NB4 (cell line): ENCODE measurements at places on chromosomes 3 and 15.

DNA sequence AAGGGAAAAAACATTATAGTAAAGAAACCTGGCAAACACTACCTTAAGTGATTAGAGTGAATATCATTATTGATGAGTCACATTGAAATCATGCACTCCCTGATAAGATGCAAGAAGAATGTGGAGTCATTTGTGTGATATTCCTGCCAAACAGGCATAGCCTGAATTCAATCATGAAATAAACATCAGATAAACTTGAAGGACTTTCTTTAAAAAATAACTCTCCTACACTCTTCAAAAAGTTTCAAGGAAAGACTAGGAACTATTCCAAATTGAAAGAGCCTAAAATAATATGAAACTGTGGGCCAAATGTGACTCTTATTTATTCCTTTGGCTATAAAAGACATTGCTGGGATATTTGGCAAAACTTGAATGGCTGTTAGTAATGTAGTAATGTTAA, 625.7 kb upstream of the LMCD1 start:
- DNase-seq = no peak

DNA sequence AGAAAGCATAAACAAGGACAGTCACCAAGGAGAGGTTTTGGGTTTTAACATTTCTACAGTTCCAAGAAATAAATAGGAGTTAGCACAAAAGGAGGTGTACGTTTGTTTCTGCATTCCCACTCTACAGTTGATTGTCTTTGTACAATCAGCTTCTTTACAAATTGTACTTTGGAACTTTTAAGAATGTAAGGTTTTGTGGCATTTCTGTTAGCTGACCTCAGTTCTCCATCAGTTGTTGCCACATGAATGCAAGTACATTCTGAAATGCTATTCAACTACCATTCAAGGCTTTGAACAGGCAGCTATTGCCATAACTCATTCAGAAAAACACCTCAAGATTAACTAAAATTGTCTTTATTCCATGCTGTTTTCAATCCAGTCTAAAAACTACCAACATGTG, 253.2 kb upstream of the UBE2E1 start:
- no peak for DNase-seq

GRCh38 chr3:3743754-3744153, 55.5 kb upstream of the LRRN1 start:
- DNase-seq = no peak

GRCh38 chr3:11641683-11642430, 1.9 kb downstream of the VGLL4 start:
- peak; percentile 56 for DNase-seq

DNA sequence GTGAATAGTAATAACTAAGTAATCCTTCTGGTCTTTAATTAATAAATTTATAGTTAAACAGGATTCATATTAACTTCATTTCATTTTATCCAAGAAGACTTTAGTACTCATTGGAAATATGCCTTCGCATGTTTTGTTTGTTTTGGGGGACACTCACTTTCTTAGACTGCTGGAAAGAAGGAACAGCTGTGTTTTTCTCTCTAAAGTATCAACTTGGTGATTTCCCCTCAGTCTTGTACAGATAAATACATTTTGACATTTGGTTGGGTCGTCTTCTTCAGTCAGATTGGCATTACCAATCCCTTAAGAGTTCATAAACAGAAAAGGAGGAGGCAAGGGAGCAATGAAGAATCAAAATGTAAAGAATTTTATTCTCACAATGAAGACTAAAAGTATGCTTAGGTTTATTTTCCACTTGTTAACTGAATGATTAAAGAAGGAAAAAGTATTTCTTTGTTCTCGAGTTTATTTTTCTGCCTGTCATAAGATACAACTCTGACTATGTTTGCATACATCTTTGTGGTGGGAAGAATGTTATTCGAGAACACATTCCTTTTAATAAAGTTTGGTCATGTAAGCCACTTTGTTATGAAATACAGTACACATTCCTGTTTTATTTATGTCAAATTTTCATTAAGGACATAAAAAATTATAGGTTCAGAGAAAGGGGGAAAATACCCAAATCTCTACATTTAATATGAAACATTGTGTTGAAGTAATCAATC, 140.2 kb downstream of the GMNC start:
- DNase-seq = no peak

DNA sequence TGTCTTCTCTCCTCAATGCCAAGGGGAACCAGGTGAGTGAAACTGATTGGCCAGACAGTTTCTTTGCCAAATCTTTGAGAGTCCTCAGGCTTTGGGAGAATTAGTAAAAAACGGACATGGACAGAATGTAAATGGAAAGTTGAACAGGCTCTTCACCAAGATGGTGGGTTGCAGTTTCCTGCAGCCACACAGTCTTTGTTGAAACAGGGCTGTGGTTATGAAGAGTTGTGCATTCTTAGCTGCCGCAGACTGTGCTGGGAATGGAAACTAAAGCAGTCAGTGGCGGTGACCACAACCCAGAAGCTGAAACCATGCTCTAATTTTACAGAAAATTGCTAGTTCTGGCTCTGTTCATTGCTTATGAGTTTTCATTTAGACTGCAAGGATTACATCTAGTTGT, 42.1 kb upstream of the TASOR start:
- no peak for DNase-seq

GRCh38 chr15:70812827-70813364, 41.1 kb downstream of the LARP6 start:
- no peak for DNase-seq

- DNase-seq = no peak
Observed at GRCh38 chr3:88589138-88589537, 439.4 kb downstream of the C3orf38 start.

GRCh38 chr15:100895721-100896120, 16.1 kb downstream of the ALDH1A3 start:
- no peak for DNase-seq

DNA sequence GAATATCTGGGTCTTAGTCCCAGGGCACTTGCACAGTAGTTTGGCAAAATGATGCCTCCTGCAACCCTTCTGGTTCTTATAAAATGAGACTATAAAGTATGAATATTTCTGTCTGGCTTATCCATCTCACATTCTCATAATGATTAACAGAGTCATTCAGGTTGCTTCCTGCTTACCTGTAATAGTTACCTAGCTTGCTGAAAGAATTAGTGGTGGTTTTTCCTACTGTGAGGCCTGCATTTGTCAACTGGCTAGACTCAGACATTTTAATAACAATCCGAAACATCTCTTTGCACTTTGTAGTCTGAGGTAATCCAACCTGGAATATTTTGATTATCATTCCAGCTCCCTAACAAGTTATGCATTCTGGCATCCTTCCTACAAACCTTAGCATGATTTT, 75.6 kb upstream of the POU1F1 start:
- DNase-seq = no peak

DNA sequence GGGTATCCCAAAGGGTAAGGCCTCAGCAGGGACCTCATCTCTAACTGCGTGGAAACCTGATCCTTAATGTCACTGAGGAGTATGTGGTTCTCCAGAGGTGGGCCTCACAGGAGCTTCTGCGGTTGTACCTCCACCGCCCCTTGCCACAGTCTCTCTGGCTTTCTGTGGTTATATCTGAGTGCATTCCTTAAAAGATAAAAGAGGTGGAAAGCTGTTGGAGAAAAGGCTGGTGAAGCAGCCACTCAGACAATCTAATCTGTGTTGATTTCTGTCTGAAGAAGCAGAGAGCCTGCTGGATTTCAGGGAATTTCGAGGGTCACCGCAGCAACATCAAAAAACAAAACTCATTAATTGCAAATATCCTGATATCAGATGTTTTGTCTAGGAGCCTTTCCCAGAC, 51.4 kb downstream of the SEMA6D start:
- no peak for DNase-seq

- DNase-seq = no peak
Observed at GRCh38 chr15:70035051-70035718, 62.5 kb downstream of the TLE3 start.

DNA sequence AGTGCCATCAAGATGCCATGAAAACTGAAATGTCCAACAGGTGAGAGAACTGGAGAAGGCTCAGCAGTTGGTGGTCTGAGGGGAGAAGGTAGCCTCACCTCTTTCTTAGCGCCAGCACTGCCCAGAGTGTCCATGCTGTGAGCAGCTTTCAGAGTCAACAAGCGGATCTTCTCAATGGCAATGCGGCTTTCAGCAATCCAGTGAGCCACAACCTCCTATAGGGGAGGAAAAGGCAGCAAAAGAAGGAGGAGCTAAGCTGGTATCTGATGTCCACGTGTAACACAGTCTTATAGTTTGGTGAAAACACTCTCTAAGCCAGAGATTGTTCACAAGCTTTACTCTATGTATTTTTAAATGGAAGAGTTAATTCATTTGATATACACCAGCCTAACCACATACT, 36.1 kb upstream of the ACKR4 start:
- no peak for DNase-seq

DNA sequence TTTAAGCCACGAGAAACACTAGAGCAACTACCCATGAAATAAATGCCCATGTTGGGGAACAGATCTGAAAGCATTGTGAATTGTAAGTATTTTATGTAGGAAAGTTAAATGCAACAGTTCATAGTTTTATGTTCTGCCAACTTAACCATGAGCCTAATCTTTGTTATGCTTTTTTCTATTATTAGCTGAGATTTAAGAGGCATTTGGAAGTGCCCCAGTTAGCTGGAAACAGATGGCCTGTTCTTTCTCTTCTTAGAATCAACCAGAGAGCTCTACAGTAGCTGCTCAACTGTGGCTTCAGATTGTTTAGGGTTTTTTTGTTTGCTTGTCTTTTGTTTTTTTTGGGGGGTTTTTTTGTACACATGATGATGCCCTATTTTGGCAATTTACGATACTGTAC, 284.4 kb downstream of the KCNH8 start:
- no peak for DNase-seq

DNA sequence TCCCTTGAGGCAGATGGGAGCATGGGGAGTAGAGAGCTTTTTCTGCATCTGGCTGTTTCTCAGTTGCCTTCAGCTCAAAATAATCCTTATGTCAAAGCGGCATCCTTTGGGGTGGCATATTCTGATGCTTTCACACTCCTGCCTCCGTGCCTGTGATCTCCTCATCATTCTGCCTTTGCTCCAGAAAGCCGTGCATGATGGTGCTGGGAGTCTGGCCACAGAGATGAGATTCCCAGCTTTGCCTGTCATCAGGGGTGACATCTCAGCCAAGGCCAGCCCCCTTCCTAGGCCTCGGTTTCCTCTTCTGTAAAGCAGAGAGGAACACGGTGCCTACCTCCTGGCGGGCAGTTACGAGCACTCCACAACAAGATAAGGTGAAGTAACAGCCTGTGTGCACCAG, 96.3 kb upstream of the ALDH1A3 start:
- no peak for DNase-seq

- DNase-seq = no peak
Observed at GRCh38 chr3:32383136-32383711, 8.4 kb upstream of the CMTM7 start.

DNA sequence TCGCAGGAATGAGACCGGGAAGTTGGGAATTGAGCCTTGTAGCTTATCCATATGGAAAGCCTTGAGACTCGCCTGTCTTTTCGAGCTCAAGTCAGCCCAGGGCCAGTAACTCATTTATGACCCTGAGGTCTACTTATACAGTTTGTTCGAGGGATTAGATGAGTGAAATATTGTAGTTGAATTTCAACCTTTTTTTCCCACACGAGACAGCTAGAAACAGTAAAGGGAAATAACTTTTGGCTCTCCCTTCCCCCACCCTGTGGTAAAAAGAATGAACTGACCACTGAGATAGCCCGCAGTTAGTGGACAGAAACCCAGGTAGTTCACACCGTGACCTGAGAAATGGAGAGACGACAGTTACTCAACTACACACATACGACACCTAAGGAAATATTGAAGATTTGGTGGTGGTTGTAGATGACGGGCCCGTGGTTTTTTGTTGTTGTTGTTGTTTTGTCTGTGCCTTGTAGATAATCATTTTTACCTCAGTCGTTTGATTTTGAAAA, 841 bp downstream of the EIF3J start:
- peak; percentile 35 for DNase-seq

- no peak for DNase-seq
Observed at GRCh38 chr15:44550256-44550655, 13.3 kb downstream of the EIF3J start.

DNA sequence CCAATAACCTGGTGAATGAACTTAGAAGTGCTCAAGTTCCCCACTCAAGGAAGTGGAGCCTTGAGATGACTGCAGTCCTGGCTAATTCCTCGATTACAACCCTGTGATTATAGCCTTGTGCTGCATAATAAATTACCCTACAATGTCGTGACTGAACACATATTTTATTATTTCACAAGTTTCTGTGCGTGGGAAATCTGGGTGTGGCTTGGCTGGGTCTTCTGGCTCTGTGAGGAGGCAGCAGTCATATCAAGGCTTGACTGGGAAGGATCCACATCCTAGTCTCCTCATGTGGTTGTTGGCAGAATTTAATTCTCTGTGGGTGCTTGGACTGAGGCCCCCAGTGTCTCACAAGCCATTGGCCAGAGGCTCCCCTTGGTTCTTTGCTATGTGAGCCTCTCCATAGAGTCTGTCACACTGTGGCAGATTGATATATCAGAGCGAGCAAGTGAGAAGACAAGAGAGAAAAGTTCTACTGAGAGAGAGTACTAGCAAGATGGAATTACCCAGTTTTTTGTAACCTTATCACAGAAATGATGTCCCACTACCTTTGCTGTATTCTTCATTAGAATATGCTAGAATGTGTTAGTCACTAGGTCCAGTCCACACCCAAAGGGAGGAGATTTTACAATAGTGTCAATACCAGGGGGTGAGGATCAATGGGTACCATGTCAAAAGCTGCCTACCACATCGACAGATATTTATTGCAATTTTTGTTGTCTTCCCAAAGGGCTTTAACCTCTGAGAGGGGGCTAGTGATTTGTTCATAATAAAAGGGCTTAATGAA, 102.8 kb upstream of the TBC1D5 start:
- DNase-seq = no peak

- no peak for DNase-seq
Observed at GRCh38 chr3:188916934-188917401, 254.8 kb upstream of the TPRG1 start.

DNA sequence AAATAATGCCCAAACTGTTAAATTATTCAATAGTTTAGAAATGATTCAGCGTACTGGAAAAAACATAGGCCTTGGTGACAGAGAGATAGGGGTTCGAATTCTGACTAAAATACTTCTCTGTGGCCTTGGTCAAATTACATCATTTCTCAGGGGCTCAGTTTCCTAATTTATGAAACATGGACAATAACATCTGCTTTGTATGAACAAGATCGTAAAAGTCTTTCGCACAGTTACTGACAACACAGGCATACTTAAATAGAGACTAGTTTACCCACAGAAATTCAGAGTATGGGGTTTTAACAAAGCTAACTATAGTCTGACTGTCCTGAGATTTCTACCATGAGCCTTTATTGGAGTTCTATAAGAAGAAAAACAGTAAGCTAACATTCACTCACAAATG, 440.4 kb downstream of the FHIT start:
- DNase-seq = no peak
